ENCODE measurements at places on chromosomes 5 and 9. TPM values are rescaled to one million over a fixed set of nuclear protein-coding genes. Genes with fewer than 3 reads are reported as not detected.

NME5 gene
- total RNA-seq = not detected

ENTR1 gene
- 69.9 TPM for total RNA-seq

TEX53 gene
- not detected for total RNA-seq

TLR4 gene
- total RNA-seq = 0.11 TPM

ADAMTS6 gene
- 2.0 TPM for total RNA-seq

C9orf153 gene
- 0.25 TPM for total RNA-seq

MAN1B1 gene
- 48.7 TPM for total RNA-seq

GARIN3 gene
- not detected for total RNA-seq

IL17B gene
- not detected for total RNA-seq

Data from T-helper 2 cell treated with Interferon-gamma antibody and Interleukin-4, amounts not matched to agents 100 ng/mL and 5 ng/mL, for 36 hours (primary cell).